ENCODE measurements at places on chromosomes 1 and 21.

DNA sequence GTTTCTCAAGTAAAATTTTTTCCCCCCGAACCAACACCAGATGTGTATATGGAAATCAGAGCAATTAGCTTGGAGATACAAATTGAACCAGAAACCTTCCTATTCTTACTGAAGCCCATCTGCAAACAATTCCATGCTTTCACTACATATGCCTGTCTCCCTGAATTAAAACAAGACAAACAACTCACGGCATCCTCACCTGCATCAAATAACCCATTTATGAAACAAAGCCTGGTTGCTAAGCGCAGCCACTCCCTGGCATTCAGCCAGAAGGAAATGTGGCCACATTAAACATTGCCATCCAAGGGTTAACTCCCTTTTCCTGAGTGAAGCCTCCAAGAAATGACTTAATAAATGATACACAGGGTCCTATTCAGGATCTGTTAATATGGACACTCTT lies 55.3 kb downstream of the APP start:
- no peak for DNase-seq

DNA sequence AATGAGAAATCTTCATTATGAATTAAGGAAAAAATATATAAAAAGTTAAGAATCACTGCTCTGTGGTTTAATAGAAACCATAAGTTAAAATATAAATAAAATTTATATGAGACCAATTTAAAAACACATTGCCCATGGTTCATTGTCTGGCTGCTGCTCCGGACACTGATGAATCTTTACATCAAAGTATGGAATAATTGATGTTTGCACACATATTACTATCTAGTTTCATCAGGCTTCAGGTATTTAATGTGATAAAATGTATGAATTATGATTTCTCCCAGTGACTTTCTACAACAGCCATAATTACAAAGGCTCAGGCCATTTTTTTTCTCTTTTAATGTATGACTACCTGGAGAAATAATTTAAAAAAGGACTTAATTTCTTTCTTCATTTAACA lies 599.1 kb upstream of the PRMT6 start:
- no peak for DNase-seq

DNA sequence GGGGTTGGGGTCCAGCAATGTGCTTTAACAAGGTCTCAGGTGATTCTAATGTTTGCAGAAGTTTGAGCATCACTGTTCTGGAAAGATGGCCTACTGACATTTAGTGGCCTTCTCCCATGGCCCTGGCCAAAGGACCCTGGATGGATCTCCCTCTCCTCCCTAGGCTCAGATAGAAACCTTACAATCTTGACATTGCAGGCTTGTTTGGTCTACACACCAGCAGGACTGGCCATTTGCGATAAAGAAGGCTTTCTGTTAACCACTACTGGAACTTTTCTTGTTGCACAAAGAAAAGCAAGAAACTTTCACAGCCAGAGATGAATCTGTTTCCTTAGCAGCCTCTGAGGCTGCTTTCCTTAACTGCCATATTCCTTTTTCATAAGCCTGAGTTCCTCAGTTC lies 6.2 kb downstream of the DNALI1 start:
- no peak for DNase-seq

DNA sequence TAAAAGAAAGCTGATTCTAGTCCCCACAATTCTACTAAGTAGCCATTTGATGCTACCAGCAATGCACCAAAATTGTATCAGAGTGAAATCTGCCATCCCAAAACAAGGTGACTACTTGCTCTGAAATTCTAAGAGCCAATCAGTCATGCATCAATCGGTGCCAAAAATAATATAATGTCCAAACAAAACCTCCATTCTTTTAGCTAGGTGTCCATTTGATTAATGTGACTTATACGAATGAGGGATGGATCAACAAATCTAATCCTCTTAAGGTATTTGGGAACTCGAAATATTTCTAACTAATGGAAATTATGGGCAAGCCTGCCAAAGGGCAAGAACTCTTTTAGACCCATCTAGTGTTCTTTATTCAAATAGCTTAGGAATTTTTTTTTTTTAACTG lies 66.4 kb upstream of the NEK2 start:
- no peak for DNase-seq

DNA sequence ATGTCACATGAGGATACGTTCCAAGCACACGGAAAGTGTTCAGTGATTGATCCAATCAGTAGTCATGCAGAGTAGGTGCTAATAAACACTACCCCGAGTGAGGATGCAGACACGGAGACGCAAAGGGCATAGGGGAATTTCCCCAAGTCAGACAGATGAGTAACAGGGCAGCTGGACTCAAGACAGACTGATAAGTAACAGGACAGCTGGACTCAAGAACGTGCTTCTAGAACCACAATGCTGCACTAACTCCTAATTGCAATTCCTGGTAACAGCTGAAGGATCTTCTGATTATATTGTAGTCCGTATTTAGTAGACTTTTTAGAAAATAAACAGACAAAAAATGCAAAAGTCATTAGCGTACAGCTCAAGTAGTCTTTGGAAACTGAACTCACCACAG lies 1.9 kb upstream of the OR2T10 start:
- DNase-seq, result no peak

- DNase-seq, result no peak
Observed at GRCh38 chr1:236348071-236348470, 46.0 kb upstream of the EDARADD start.

DNA sequence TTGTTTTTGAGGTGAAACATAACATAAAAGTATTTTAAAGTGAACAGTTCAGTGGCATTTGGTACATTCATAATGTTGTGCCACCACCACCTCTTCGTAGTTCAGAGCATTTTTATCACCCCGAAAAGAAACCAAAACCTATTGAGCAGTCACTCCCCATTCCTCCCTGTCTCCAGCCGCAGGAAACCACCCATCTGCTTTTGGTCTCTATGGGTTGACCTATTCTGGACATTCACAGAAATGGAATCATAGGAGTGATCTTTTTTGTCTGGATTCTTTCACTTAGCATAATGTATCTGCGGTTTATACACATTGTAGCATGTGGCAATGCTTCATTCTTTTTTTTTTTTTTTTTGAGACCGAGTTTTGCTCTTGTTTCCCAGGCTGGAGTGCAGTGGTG lies 141.2 kb downstream of the VPS13D start:
- no peak for DNase-seq

DNA sequence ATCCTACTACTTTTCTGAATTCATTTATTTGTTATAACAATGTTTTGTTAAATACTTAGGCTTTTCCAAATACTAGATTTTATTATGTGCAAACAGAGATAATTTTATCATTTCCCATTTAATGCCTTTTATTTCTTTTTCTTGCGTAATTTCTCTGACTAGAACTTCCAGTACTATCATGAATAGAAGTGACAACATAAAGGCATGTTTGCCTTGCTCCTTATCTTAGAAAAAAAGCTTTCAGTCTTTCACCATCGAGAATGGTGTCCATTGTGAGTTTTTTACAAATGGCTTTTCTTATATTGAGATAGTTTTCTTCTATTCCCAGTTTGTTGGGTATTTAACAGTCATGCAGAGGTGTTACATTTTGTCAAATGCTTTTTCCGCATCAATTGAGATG lies 453.1 kb upstream of the ZP4 start:
- DNase-seq, result no peak

GRCh38 chr1:183571678-183572268 lies 18.5 kb downstream of the NCF2 start:
- DNase-seq, result no peak

DNA sequence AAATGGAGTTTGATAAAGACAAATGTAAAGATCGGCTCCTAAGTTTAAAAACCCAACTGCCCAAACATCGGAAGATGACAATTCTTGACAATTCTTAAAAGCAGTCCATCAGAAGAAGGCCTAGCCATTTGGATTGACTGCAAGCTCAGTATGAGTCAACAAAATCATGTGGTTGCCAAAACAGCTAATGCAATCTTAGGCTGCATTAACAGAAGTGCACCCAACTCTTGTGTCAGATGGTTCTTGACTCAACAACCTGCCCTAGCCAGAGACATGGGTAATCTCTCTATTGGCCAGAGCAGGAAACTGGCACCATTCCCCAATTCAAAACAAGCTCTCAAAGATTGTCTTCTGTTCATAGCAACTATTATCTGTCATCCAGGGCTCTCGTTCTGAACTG lies 9.9 kb upstream of the NCF2 start:
- no peak for DNase-seq

GRCh38 chr1:192913683-192914082 lies 104.8 kb downstream of the RGS2 start:
- DNase-seq, result no peak

- no peak for DNase-seq
Observed at GRCh38 chr1:205535866-205536758, 31.6 kb downstream of the CDK18 start.

- no peak for DNase-seq
Observed at GRCh38 chr1:61080413-61081143, 1.8 kb upstream of the NFIA start.

- DNase-seq, result no peak
Observed at GRCh38 chr1:28890435-28890834, 23.9 kb upstream of the EPB41 start.

DNA sequence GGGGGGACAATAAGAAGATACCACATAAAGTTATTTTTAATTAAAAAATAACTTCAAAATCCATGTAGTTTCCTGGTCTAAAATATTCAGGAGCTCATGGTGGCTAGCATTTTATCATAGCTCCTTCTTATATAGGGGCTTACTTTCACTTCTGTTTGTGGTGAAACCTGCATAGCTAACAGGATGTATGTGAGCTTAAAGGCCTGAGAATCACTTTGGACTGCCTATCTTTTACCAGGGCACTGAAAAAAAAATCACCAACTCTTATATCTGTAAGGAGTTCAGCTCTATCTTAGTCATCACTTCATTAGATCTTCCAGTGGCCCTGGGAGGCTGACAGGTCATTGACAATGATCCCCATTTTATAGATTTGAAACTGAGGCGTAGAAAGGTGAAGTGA lies 21.3 kb downstream of the UROD start:
- no peak for DNase-seq

GRCh38 chr1:53949023-53949990 lies 3.2 kb downstream of the LRRC42 start:
- DNase-seq, result no peak
